Fibroblast of skin of back (primary cell): ENCODE measurements at places on chromosomes 3 and 15.

- DNase-seq: no peak
These were observed 420.2 kb downstream of the TBC1D5 start for GRCh38 chr3:17322106-17322793.

GRCh38 chr3:152620395-152620794 is 214.5 kb upstream of the P2RY1 start:
- no peak for DNase-seq

- DNase-seq: no peak
These were observed 396.0 kb upstream of the THBS1 start for GRCh38 chr15:39184701-39185390.

DNA sequence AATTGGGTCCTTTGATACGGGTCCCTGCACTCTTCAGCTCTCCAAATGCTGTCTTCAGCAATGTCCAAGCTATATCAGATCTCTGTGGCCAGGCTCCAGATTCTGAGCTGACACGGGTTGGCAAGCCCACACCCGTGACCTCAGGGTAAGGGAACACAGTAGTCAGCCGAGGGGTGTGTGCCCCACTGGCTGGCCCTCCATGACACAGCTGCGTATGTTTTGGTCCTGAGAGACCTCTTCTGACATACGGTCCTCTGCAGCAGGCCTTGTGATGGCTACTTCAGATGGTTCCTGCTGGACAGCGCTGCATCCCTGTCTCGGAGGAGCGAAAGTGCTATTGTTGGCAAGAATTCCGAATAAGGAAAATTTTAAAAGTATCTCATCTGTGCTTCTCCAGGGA is 85.2 kb upstream of the ADAMTS17 start:
- DNase-seq: no peak

DNA sequence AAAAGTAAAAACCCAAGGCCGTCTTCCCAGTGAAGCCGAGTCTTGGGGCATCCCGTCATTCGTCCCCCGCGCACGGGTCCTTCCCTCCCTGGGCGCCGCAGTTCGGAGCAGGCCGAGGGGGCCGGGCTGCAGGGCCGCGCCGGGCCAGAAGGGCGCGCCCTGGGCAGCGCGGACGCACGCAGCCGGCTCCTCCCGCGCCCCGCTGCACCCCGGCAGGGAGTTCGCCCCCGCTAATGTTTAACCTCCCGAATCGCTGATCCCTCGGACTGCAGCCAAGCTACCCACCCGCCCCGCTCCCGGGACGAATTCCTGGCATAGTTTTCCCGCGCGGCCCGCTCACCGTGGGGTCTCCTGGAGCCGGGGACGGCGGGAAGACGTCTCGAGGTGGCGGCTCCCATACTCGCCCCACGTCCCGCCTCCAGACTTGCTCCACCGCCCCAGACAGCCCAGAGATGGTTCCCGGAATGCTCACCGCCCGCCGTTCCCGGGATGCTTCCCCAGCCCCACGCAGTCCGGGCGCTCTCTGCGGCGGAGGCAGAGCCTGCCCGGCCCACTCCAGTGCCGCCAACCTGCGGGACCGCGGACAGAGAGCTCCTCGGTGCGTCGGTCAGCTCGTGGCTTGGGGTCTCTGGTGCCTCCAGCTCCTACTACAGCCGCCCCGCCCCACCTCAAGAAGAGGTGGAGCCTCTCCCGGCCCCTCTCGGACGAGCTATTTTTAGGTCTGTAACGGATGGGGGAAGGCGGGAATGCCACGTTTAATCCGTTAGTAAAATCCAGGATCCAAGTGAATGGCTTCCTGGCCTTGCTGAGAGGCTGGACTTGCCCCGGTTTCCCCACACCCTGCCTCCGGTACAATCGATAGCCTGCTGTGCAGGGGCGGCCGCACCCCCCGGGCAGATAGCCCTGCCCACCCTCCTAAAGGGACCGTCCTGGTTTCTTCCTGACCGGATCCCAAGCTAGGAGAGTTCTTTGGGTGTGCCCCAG is at the start of gene DZIP1L:
Gene DZIP1L, minus strand, starts transcription at position 621 of the 984 bp plus-strand sequence. CDS start 11,637 bp downstream, outside the sequence.
- peak; percentile 88 for DNase-seq

DNA sequence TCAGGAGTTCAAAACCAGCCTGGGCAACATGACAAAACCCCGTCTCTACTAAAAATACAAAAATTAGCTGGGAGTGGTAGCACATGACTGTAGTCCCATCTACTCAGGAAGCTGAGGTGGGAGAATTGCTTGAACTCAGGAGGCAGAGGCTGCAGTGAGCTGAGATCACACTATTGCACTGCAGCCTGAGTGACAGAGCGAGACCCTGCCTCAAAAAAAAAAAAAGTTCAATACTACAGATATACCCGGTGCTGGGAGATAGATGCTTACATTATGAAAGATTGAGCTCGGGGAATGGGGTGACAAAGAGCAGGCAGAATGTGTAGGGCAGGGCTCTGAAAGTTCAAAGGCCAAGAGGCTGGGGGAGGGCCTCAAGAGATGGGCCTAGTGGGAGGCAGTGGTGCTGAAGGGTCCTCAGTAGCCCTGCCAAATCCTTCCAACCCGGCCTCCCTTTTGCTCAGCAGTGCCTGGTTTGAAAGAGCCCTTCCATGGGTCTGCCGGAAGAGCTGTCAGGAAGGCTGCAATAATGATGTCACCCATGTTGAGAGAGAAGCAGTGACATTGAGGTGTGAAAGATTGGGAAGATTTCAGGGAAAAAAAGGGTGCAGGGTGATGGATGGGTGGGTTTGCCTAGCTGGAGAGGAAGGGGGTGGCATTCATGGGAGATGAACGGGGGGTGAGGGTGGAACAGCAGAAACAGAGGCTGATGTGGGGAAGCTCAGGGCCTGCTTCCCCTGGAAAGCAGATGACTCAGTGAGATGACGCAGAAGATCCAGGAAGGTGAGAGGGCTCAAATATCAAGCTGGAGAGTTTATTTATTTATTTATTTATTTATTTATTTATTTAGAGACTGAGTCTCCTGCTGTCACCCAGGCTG is 20.0 kb upstream of the IREB2 start:
- no peak for DNase-seq

DNA sequence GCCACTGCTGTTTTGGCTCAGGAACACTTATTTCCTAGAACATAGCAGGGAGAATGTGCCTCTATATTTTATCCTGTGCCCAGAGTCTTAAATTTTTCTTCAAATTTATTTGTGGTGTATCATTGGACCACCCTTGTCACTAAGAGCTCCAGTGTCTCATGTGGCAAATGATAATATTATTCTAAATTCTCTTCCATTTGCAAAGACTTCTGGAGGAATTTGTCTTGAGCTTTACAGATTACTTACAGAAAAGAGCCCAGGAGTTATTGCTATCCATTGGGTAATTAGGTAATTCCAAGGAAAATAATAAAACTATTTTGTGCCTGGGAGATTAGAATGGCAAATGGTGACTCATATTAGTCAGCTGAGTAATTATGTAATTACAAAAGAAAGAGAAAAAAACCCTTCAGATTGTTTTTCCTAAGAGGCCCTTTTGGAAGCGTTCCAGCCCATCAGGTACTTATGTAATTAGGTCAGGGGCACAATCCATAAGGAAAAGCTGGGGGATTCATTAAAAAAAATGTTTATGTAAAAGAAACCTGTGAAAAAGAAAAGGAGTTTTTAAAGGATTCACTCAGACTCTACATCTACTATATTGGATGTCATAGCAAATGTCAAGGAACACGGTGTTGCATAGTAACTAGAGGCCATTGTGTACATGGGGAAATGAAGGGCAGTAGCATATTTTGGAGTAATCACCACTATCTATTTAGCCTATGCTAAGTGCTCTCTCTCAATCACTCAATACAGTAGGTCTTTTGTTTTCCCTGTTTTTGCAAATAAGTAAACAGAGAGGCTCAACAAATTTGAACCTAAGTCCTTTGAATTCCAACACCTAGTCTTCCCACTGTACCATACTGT is 380.9 kb upstream of the RARB start:
- peak; percentile 82 for DNase-seq

GRCh38 chr3:195546130-195546560 is 3.0 kb upstream of the PPP1R2 start:
- peak; percentile 90 for DNase-seq

DNA sequence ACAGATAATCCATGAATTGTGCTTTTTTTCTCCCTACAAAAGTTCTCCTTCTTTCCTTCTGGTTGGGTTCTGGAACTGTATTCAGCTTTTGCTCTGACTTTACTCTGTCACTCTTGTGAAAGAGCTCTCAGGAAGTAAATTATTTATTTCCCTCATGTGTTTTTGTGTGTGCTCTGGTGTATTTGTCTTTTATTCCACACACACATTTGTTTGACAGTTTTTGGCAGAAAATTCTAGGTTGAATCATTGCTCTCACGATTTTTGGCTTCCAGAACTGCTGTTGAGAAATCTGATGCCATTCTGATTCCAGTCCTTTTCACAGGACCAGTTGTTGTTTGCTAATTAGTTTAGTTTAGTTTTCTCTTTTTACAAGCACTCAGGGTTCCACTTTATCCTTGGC is 172.8 kb downstream of the PLCH1 start:
- no peak for DNase-seq

- DNase-seq: no peak
These were observed 33.0 kb downstream of the ALDH1L1 start for GRCh38 chr3:126147147-126147931.

DNA sequence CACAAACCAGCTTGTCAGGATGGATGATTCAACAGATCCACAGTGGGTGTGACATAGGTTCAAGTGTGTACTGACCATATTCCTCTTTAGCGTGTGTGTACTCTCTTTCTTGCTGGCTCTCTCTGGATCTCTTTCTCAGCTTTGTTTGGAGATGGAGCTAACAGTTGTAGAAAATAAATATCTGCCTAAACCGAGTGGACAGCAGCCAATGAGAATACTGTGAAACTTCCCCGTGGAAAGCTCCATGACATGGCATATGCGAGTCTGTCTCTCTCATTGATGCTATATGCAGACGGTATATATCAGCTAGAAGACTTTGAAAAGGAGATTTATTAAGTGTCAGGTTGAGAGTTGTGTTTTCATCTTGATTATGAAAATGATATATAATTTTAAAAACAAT is 406.5 kb upstream of the SUCLG2 start:
- no peak for DNase-seq

GRCh38 chr3:67524046-67524445 is 130.4 kb downstream of the SUCLG2 start:
- DNase-seq: no peak

GRCh38 chr15:99589801-99590200 is 24.0 kb downstream of the MEF2A start:
- DNase-seq: no peak

DNA sequence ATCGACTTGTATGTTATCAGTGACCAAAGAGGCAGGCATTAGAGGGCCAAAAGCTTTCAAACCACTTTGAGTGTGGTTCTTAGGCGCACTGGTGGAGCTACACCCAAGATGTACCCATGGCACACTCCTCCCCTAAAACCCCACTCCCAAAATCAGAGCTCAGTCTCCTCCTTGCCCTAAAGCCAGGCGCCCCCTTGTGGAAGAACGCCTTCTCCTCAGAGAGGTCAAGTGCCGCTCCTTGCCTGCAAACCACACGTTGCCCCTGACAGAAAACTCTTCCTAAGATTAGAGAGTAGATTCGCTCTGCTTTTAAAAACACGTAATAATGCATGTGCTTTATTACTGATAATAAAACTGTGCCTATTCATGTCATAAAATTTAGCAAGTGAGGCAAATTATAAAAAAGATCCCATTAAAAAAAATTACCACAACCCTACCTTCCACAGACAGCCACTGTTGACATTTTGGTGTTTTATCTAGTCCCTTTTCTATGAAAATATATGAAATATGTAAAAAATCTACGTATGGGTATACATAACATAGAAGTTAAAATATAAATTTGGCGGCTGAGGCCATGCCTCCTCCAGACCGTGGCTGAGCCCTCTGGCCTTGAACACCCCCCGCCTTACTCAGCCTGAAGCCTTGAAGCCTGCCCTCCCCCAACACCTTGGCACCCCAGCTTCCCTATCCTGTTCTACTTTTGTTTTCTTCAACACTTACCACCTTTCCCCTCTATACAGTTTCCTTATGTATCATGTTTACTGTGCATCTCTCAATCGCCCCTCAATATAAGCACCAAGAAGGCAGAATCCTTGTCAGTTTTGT is 33.5 kb downstream of the BCL2L10 start:
- DNase-seq: peak; percentile 67

GRCh38 chr3:14569474-14570000 is 29.4 kb upstream of the GRIP2 start:
- DNase-seq: no peak

DNA sequence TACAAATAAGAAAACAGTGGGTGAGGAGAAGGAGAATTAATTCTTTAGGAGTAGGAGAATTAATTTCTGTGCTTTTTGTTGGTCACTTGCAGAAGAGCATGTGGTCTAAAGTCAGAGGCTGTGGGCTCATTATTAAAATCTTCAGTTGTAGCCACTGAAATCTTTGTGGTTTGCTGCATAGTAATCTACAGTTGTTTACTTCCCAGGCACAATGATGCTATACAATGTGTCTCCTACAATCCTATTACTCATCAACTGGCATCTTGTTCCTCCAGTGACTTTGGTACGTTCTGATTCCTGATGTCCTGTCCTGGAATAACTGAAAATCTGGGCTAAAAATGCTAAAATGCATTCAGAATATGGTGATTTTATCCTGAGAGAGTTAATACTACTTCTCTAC is 21.0 kb downstream of the IFT122 start:
- DNase-seq: peak; percentile 37

- DNase-seq: no peak
These were observed 301.2 kb downstream of the RPLP1 start for GRCh38 chr15:69753867-69754266.

DNA sequence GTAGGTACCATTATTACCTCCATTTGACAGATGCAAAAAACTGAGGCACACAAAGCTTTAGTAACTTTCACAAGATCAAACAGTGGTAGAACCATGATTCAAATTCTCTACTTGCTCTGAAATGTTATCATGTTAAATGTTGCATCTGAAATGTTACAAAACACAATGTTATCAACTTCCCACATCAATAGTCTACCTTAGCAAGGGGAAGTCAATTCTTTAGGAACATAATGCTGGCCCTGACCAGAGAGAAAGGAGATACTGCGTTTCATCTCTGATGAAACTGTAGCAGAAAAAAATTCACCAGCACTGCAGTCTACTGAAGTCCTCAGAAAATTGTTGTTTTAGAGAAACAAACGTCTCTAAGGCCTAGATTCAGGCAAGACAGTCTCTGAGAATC is 174.1 kb downstream of the SATB1 start:
- DNase-seq: no peak

GRCh38 chr15:40344217-40344616 is 3.5 kb upstream of the CCDC9B start:
- DNase-seq: peak; percentile 66

GRCh38 chr3:141629976-141630375 is 108.1 kb upstream of the RNF7 start:
- no peak for DNase-seq

DNA sequence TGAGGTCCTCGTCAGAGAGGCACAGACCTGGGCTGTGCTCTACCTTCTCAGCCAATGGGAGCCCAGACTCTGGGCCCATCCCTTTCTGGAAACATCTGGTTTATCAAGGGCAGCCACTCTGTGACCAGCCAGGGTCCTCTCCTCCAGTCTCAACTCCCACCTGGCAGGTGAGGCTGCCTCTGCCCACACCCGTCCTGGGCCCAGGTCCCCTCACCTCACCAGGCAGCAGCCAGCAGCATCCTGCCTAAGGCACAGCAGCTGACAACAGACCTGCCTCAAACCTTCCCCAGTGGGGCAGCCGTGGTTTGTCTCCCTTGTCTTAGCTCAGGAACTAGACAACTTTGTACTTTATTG is 8.7 kb upstream of the VIPR1 start:
- DNase-seq: no peak
